ENCODE measurements at places on chromosomes 16 and 17.
A peak's percentile ranks its signal among the peaks of the same experiment; 100 is the strongest.

DNA sequence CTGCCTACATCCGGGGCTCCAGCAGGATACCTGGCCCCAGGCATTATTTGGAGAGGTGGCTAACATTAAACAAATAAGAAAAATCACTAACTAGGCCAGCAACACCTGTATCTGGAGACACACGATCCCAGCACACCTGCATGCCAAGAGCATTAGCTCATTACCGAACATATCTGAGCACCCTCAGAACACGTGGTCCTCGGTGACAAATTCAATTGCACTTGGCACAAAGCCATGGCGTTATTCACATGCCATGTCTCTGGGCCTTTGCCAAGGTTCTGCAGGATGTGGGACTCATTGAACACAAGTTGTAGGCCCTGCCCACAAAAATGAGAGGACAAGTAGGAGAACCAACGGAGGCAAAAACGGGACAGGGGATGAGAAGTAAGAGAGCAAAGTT lies 552.3 kb downstream of the TOX3 start:
- DNase-seq: peak; percentile 3

DNA sequence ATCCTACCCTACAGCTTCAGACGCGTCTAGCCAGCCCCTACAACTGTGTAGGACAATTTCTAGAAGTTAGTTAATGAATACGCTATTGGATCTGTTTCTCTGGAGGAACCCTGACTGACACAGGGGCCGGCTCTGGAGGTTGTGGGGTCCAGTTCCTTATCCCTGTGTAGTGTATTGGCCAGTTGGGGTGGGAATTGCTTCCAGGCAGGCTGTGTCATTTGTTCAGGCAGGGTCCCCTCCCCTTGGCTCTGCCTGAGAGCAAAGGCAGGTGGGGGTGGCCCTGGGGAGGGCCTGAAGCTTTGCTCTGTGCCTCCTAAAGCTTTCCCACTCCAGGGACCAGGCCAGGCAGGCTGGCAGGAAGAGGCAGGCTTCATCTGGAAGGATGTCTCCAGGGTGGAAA lies 11.7 kb upstream of the CETP start:
- no peak for DNase-seq

DNA sequence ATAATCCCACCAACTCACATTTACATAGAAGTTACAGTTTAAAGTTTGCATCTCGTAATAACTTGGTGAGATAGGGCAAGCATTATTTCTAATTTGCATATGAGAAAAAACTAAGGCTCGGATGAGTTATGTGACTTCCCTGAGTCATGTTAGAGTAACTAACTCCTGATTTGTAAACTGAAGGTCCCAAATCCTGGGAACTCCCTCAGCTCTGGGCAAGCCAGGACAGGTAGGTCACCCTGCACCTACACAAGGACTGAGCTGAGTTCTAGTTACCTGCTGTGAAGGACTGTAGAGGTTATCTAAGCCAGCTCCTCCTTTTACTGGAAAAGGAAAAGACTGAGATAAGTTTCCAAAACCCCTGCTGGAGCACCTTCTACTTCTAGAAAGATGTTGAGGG lies 92.1 kb upstream of the HLF start:
- no peak for DNase-seq

GRCh38 chr16:8720080-8720966 lies 45.9 kb downstream of the ABAT start:
- no peak for DNase-seq

- no peak for DNase-seq
Observed at GRCh38 chr16:983044-984030, 1.8 kb downstream of the SOX8 start.

DNA sequence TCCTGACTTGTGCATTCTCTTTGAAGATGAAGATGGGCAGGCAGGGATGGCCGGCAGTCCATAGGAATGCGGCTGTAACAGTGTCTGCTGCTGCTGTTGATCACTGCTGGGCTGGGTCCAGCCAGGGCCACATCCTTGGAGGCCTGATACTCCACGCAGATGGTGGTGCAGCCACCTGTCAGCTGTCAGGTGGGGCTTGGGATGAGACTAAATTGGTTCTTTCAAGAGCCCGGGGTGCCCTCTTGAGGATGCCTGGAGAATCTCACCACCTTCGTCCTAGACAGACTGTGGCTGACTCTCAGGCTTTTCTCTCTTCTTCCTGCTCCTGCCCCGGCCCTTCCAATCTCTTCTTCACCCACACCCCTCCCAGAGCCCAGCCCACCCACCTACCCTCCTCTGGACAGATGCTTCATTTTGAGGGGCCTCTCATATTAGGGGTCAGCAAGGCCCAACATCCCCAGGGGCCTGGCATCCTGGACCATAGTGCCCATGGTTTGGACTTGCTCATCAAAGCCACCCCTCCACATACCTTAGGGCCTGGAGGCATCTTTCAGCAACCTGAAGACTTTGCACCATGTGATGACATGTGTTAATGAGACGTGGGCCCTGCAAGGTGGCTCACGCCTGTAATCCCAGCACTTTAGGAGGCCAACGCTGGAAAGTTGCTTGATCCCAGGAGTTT lies 19.1 kb downstream of the OSBPL7 start:
- DNase-seq: peak; percentile 27

Data from fibroblast of skin of back (primary cell).